ENCODE measurements at places on chromosomes 13 and 19. TPM values are rescaled to one million over a fixed set of nuclear protein-coding genes. Genes with fewer than 3 reads are reported as not detected.

Gene VSIG10L
- 0.04 TPM for total RNA-seq

Gene SIGLEC9
- not detected for total RNA-seq

Gene C13orf42
- total RNA-seq: not detected

Gene TMEM59L
- 0.40 TPM for total RNA-seq

Gene PGLYRP1
- not detected for total RNA-seq

Gene PIH1D1
- 128 TPM for total RNA-seq

Gene ZNF560
- total RNA-seq: 2.1 TPM

Gene SERTM1
- total RNA-seq: 0.49 TPM

Gene USPL1
- total RNA-seq: 26.2 TPM

Gene IZUMO2
- not detected for total RNA-seq

Gene PSG11
- total RNA-seq: not detected

Gene HSD17B14
- 4.8 TPM for total RNA-seq

Gene SIGLECL1
- not detected for total RNA-seq

Gene GAPDHS
- total RNA-seq: not detected

Gene ATXN8OS
- not detected for total RNA-seq

Gene IL11
- not detected for total RNA-seq

Gene ZNF554
- 3.2 TPM for total RNA-seq

Gene TDRD12
- 0.40 TPM for total RNA-seq

Gene RASAL3
- total RNA-seq: 0.79 TPM

Gene FAM216B
- not detected for total RNA-seq

Gene ZNF45
- 18.5 TPM for total RNA-seq

Gene CALR3
- total RNA-seq: not detected

Gene ARHGAP45
- total RNA-seq: 20.2 TPM

Gene FSD1
- total RNA-seq: 23.6 TPM

Gene ATP12A
- not detected for total RNA-seq

Gene TEX30
- total RNA-seq: 33.7 TPM

Gene OR10H1
- total RNA-seq: not detected

Gene ACP5
- total RNA-seq: 1.2 TPM

Gene ZNF625
- 12.9 TPM for total RNA-seq

Gene CD70
- total RNA-seq: not detected

Gene PROSER3
- 3.3 TPM for total RNA-seq

Gene CCDC61
- 7.3 TPM for total RNA-seq

Gene PSG6
- not detected for total RNA-seq

Gene NEK5
- 0.07 TPM for total RNA-seq

Gene IGFL3
- not detected for total RNA-seq

Gene EDDM13
- 0.46 TPM for total RNA-seq

Gene NFIX
- 23.3 TPM for total RNA-seq

Gene ZNF154
- 6.0 TPM for total RNA-seq

Gene CBY2
- total RNA-seq: not detected

Gene SLITRK6
- not detected for total RNA-seq

Gene MTIF3
- 48.7 TPM for total RNA-seq

Gene PSG2
- total RNA-seq: not detected

Gene ZNF99
- total RNA-seq: not detected

Gene URAD
- total RNA-seq: not detected

Gene PVR
- total RNA-seq: 206 TPM

Gene ZNF548
- total RNA-seq: 14.2 TPM

Gene CEACAM5
- not detected for total RNA-seq

Gene ZNF230
- 2.4 TPM for total RNA-seq

Gene SULT2A1
- not detected for total RNA-seq

Gene TMEM238
- 0.21 TPM for total RNA-seq

Gene CARS2
- total RNA-seq: 47.4 TPM

Gene PGLYRP2
- total RNA-seq: 0.04 TPM

Gene CABP5
- total RNA-seq: not detected

Gene FIZ1
- total RNA-seq: 2.5 TPM
